T follicular helper cell (primary cell): ENCODE measurements at places on chromosomes 5 and 9.

GRCh38 chr5:10286162-10286861, 21.4 kb downstream of the CMBL start:
- DNase-seq: no peak

- no peak for DNase-seq
Measured at GRCh38 chr5:162752612-162753011, 684.8 kb upstream of the CCNG1 start.

- DNase-seq: no peak
Measured at GRCh38 chr9:13896047-13896446, 417.9 kb downstream of the NFIB start.

DNA sequence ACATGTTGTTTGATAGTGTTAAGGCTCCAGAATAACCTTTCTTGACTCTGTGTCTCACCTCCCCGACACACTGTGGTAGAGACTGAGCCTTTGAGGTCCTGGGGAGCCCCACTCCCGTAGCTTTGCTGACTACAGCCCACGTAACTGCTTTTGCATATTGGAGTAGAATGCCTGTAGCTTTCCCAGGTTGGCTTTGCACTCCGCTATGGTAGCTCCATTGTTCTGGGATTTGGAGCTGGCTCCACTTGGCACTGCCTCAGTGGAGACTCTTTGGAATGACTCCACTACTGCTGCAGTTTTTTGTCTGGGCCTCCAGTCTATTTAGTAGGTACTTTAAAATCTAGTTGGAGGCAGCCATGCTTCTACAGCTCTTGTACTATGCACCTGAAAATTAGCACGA, 56.2 kb upstream of the ANXA1 start:
- no peak for DNase-seq

DNA sequence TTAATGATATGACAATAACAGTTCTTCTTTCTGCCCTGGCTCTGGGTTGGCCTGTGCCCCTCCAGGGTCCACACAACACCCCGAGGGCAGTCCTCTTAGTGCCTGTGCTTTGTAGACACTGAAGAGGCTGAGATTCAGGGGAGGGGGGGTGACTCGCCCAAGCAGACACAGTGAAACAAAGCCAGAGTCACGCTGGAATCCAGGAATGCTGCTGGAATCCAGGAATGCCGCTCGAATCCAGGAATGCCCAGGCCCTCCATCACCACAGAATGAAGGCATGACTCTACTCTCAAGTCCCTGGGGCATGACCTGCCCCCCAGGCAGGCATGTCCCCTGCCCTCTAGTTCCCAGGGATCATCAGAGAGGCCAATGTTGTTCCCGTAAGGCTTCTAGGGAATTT, 73.1 kb downstream of the LRSAM1 start:
- DNase-seq: no peak

GRCh38 chr5:68219161-68219816, 3.7 kb downstream of the PIK3R1 start:
- DNase-seq: no peak

DNA sequence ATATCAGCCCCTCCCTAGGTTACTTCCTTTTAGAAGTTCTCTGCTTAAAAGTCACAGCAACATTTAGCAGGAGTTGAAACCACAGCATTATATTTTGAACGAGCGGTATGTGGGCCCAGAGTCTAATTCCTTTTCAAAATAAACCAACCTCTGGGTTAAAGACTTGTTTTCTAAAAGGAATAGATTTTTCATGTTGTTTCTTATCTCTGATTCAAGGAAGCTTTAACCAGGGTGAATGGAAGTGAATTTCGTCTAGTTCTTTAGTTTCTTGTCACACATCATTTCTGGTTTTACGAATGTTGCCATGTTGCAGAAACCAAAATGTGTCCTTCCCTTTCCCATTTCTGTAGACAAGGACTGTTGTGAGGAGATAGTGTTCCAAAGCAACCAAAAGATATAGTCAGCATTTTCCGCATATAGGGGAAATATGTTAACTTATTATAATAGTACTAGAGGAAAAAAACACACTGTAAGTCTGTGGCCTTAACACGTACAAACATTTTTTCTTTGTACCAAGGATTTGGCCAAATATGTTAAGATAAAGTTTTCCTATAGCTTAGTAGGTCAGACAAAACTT, 142.4 kb downstream of the PCSK5 start:
- DNase-seq: no peak

DNA sequence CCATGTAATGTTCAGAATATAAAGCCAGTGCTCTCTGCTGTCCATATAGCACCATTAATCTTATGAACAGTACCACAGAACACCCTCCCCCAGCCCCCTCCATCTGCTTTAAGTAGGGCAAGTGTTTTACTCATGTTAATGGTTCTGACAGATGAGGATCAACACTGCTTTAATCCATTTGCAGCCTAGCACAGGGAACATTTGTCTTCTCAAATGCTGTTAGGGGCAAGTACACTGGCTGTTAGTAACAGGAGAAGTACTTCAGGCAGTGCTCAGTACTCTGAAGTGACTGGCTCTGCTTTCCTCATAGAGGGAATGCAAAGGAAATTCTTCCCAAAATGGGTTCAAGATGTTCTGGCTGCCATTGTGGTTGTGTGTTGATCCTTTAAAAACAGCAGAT, 202.6 kb downstream of the DCP2 start:
- no peak for DNase-seq

DNA sequence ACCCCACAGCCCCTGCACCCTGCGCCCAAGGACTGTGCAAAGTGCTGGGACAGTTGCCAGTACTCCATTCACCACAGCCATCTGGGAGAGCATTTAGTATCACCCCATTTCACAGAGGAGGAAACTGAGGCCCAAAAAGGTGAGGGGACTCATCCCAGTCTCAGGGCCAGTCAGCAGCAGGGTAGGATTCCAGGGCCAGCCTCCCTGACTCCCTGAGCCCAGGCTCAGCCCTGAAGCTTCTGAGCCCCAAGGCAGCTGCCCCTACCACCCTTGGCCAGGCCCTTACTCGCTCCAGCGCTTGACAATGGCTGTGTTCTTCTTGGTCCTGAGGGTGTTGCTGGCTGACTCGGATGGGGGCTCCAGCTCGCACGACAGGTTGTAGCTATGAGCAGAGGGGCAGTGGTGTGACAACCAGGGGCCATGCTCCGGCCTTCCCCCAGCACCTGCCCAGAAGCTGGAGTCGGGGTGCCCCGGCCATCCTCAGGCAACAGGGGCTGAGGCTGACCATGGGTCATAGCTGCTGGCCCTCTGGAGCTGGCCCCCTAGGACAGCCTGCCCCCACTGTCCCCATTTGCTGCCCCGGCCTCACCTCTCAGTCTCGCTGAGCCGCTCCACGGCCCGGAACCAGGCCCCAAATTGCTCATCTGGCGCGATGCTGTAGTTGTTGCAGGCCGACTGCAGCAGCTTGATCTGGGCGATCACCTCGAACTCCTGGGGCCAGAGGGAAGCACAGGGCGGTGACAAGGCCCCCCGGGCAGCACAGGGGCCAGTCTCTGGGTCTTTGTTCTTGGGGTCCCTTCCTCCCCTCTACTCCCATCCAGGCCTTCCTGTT, 18.6 kb downstream of the RALGDS start:
- DNase-seq: no peak

GRCh38 chr9:75431375-75431774, 343.1 kb downstream of the OSTF1 start:
- DNase-seq: no peak

GRCh38 chr5:15326471-15326870, 173.5 kb upstream of the FBXL7 start:
- no peak for DNase-seq

GRCh38 chr9:105198023-105198422, 46.4 kb upstream of the SLC44A1 start:
- no peak for DNase-seq

GRCh38 chr5:145934276-145934675, 2.1 kb upstream of the SH3RF2 start:
- DNase-seq: no peak

DNA sequence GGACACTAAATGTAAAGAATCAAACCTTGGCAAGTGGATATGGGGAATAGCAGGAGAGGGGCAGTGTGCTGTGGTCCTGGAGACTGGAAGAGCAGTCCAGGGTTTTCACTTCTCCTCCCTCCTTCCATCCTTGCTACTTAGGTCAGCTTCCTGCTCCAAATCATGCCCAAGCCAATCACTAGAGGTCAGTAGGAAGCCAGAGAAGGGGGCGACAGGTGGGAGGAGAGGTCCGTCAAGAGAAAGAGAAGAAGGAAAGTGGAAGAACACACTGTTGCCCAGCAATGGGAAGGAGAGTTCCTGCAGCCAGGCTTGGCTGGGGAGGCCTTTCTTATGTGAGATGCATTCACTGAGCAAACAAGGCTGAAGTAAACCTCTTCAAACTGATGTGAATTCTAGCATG, 289.6 kb downstream of the DTWD2 start:
- DNase-seq: no peak

DNA sequence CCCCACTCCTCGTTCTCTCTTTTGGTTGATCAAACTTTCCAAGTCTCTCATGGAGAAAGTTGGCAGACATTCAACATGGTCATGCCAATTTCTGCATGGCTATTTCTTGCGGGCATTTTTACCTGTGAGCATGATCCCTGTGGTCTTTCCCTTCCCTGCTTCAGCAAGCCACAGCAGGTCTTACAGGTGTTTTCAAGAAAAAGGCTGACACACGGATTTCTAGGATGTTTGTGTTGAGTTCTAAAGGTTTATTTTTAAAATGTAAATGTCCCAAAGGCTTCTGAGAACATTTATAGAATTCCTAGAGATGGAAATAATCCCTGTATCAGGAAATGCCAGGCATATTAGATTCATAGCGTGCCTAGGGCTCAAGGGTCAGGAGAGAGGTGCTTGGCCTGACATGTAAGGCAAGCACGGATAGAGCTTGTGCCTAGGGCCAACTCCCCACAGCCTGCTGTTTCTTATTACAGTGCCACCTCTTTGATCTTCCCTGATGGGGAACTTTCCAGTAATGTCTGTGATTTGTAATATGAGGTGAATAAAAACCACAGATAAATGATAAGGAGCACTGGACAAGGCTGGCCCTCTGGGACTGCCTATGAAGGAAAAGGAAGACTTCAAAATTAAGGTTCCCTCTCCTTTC, 79.8 kb downstream of the MUSK start:
- DNase-seq: no peak

DNA sequence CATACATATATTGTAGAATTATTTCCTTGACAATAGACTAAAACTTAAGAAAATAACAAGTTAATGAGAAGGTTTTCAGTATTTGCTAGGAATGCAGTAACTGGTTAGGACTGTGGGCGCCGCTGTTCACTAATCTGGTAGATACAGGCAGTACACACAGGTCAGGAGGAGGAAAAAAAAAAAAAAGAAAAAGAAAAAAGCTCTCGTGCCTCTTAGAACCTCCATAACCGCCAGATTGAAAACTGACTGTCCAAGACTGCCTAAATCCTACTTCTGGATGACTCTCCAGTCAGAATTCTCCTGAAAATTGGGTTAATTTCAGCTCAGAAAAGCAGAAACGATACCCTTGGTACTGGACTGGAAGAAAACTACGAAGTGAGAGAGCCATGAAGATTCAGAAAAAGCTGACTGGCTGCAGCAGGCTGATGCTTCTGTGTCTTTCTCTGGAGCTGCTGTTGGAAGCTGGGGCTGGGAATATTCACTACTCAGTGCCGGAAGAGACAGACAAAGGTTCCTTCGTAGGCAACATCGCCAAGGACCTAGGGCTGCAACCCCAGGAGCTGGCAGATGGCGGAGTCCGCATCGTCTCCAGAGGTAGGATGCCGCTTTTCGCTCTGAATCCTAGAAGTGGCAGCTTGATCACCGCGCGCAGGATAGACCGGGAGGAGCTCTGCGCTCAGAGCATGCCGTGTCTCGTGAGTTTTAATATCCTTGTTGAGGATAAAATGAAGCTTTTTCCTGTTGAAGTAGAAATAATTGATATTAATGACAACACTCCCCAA, at the start of gene PCDHGA1:
TSS of gene PCDHGA1 (plus strand) at position 216 of the 782 bp plus-strand sequence.
- no peak for DNase-seq

DNA sequence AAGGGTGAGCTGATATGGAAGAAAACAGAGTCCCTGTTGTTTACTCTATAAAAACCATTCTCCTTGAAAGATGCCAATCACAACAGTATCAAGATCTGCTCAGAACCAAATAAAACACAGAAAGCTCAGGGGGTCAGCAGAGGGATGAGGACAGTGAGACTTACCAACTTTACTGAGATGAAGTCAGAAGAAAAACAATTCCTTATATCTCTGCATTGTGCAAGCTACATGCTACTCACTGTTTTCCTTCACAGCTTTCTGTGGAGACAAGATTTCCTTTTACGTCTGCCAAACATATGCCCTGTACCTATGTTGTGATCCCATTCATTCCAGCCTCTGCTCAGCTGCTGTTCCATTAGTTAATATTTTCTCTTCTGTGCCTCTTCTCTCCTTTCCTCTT, 185.6 kb downstream of the TSSK1B start:
- DNase-seq: no peak

GRCh38 chr5:92332039-92332438, 948.9 kb upstream of the ARRDC3 start:
- no peak for DNase-seq

GRCh38 chr9:21070171-21070571, 7.6 kb downstream of the IFNB1 start:
- no peak for DNase-seq

DNA sequence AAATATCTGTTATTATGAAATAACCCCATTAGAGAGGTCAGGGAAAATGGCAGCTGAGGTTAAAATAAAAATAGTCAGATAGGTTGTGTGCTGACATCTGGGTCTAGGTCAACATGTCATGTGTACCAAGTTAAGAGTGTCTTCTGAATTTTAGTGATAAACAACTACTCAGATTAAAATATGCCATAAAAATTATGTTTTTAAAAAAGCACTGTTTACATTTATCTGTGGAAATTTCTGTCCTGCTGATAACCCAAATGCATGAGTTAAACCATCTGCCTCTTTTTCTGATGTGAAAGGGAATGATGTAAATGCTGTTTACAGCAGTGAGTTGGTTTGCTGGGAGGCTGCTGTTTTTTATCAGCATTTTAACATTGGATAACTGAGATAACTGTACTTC, 361.2 kb upstream of the TARS1 start:
- no peak for DNase-seq

- no peak for DNase-seq
Measured at GRCh38 chr9:121463026-121463807, 36.4 kb downstream of the GGTA1 start.

- no peak for DNase-seq
Measured at GRCh38 chr9:105858877-105859276, 164.5 kb downstream of the TMEM38B start.

DNA sequence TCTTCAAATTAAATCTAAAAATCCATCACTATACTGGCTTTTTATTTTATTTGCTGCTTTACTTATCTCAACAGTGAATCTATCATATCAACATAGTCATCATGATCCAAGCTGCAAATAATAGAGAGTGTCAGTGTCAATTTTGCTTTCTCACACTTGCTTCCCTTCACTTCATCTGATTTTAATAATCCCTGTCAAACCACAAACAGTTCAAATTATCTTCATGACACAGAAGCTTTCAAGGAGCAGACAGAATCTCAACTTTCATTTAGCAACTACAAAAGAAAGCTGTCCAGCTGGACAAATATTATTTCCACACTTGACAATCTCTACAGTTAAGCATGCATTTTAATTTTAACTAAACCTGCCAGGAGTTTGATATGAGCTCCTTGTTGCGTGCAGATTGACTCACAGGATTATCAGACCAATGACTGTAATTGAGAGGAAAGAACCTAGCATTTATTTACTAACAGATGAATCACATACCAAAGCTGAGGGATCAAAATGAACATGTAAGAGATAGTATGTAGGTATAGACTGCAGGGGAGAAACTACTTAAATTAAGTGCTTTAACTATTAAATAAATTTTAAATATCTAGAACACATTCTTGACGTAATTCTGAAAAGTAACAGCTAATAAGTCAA, 56.0 kb downstream of the KIAA0825 start:
- no peak for DNase-seq

- DNase-seq: no peak
Measured at GRCh38 chr9:73807952-73808351, 656.3 kb downstream of the ANXA1 start.

GRCh38 chr5:42595597-42595996, 161.0 kb upstream of the CCDC152 start:
- no peak for DNase-seq
